Mucosa of descending colon (tissue), 3 donors: ENCODE measurements at places on chromosomes 7 and 10. TPM values are rescaled to one million over a fixed set of nuclear protein-coding genes. Genes with fewer than 3 reads are reported as not detected.

SFTPA1 gene
- total RNA-seq: 1.0 TPM

BTBD16 gene
- total RNA-seq: 0.16 TPM

ANKRD30A gene
- not detected for total RNA-seq

ADCYAP1R1 gene
- total RNA-seq: 15.0 TPM

DRGX gene
- 0.22 TPM for total RNA-seq

MYPN gene
- 0.47 TPM for total RNA-seq

PON1 gene
- total RNA-seq: not detected

TUBB8 gene
- total RNA-seq: not detected

KIF11 gene
- total RNA-seq: 1.7 TPM

C10orf53 gene
- total RNA-seq: not detected

LHFPL3 gene
- total RNA-seq: 0.57 TPM

HMX2 gene
- 0.24 TPM for total RNA-seq

NIPSNAP2 gene
- 101 TPM for total RNA-seq

CPED1 gene
- total RNA-seq: 8.8 TPM
